ENCODE measurements at places on chromosomes 3 and 15.

- no peak for DNase-seq
These were observed 74.1 kb upstream of the CHD2 start for GRCh38 chr15:92825985-92826384.

DNA sequence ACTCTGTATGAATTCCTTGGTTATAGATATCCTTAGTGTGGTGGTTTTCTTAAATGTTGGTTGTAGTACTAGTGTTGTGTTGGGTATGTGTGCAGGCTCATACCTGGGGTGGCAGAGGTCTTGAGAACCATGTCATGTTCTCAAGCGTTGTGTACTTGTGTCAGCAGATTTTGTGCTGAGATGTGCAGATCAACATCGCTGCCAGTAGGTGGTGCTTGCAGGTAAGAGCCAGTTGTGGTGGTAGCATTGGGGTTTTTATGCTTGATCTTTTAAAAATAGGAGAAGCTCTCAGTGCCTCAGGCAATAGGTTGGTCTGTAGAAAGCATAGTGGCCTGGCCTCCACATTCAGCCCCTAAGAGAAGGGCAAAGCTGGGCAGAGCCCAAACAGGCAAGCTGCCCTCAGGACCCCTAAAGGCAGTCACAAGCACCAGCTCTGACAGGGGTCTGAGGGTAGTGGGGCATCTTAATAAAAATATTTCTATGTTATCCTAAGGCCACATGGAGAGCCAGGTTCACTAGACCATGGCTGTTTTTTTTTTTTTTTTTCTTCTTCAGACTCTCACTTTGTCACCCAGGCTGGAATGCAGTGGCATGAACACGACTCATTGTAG is 164.0 kb downstream of the IL20RB start:
- peak; percentile 49 for DNase-seq

DNA sequence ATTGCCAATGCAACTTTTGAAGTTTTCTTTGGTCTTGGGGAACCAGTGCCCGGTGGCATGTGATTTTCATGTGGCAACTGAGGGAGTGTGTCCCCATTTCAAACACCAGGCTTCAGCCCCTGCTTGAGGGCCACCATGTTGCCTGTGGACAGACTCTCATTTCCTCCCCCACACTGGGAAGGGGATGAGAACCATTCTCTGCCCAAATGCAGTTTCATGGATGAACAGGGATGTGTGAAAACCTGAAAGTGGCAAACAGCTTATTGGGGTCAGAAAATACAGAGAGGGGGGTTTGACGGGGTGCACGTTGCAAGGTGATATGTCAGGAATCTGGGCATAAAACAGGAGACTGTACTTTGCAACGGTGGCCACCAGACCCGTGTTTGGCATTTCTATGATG is 6.3 kb downstream of the FAM107A start:
- DNase-seq: no peak

GRCh38 chr3:121835465-121835801 is 424 bp downstream of the EAF2 start:
- DNase-seq: peak; percentile 38

DNA sequence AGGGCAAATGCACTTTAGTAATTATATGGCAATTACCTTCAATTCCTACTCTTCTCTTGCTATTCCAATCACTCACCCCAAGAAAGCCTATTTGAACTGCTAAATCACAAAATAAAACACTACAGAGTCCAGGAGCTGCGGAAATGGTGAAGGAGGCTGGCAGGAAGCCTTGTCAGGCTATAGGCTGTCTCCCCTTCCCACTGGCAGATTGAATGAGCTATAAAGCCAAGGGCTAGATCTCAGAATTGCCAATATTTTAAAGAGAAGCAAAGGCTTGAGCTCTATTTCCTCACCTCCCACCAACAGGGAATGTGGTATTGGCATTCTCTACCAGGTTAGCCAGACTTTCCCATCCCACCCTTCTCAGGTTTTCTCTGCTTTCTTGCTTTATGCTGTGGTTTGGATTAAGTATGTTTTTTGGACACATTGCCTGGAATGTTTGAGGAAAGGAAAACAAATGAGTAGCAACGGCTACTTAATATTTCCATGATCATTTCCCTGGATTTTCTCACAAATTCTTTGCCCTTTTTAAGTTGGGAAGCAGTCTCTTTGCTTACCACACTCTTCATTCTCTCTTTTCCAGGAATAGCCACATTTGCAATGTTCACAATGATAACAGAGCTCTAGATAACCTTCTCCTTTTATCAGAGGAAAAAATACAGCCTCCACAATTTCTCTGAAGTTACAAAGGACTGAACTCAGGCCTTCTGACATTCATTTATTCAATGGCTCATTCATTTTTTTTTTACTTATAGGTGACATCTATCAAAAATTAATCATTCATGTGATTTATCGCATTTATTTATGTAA is 1125.4 kb downstream of the ROBO1 start:
- peak; percentile 49 for DNase-seq

DNA sequence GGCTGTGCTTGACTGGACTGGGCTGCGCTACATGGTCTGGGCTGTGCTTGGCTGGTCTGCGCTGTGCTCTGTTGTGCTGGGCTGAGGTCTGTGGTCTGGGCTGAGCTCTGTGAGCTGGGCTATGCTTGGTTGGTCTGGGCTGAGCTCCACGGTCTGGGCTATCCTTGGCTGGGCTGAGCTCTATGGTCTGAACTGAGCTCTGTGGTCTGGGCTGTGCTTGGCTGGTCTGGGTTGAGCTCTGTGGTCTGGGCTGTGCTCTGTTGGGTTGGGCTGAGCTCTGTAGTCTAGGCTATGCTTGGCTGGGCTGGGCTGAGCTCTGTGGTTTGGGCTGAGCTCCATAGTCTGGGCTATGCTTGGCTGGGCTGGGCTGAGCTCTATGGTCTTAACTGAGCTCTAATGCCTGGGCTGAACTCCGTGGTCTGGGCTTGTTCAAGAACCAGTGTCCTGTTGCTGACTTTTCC is 92.0 kb downstream of the PLXNA1 start:
- peak; percentile 84 for DNase-seq

- no peak for DNase-seq
These were observed 26.1 kb upstream of the GFM1 start for GRCh38 chr3:158617982-158618875.

DNA sequence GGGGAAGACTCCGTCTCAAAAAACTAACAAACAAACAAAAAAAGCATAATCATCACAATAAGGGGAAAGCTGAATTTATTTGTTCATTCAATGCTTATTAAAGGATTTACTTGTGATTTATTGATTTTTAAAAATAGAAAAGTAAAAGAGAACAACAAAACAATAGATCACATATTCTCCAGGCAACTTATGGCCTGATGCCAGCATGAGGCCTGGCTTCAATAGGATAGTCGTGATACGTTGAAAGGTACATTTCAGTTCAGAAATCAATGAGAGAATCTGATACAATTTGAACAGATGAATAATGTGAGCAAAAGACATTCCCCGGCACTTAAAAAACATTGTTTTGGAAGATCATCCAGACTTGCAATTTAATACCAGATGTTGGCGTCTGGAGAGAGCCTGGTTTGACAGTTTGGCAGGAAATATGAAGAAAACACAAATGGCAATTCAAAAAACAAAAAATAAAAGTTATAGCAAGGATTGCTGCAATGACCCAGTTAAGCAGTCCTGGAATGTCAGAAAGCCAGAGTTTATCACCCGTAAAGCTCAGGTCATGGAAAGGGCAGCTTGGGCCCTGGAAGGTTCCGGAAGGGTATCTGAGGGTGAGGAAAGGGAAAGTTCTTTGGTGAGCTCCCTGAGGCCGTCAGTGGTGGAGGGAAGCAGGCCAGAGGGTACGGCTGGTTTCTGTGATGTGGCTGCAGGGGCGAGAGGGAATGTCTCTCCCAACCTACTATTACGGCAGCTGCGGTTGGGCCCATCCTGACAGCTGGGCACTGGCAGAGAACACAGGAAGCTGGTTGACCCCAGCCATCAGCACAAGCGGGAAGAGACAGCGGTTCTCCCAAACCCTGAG is 230.2 kb upstream of the HES1 start:
- DNase-seq: no peak

DNA sequence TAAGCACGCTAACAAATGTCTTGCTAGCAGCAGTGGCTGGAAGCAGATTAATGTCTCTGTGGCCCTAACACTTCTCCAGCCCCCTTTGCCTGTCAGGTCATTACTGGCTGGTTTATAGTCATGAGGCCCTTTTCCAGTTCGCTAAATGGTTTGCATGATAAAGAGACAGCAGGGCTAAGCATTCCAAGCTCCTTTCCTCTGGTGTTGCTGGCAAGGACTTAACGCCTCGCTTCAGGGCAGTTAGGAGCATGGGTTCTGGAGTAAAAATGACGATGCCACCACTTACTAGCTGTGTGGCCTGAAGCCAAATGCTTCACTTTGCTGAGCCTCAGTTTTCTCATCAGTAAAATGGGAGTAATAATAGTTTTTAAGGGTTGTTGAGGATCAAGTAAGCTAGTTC is 185.9 kb downstream of the MEGF11 start:
- no peak for DNase-seq

- DNase-seq: no peak
These were observed 24.3 kb upstream of the IL12A start for GRCh38 chr3:159964166-159964973.

DNA sequence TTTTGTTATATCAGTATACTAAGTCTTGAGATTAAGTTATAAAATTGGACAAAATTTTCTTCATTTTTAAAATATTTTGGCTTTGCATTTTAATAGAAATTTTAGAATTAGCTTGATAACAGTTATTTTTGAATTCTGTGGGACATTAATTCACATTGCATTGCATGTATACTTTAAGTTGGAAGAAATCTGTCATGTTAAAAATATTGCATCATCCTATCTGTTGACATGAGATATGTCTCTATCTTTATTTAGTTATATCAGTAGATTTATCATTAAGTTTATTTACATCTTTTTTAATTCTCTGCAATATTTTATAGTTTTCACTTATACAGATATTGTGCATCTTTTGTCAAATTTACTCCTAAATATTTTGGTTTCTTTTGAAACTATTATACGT is 904.6 kb upstream of the NR2F2 start:
- DNase-seq: no peak

- DNase-seq: no peak
These were observed 515.7 kb downstream of the NTRK3 start for GRCh38 chr15:87740655-87741344.

DNA sequence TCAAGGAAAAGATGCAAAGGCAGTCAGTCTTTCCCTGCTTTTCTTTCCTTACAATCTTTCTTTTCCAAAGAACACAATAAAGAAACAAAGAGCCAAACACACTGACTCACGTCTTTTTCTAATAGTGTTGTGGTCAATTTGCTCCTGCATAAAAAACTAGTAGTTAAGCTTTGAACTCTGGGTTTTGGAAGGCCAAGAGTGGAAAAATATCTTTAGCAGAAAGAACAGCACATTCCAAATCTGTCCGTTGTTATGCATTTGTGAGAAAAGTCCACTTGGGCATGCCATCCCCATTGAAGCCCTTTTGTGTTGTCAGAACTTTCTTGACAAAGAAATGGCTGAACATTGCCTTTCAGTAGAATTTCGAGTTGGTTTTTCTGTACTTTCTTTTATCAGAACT is 18.2 kb downstream of the COL8A1 start:
- DNase-seq: no peak

- DNase-seq: peak; percentile 24
These were observed 40.0 kb downstream of the FMN1 start for GRCh38 chr15:33154351-33155166.

DNA sequence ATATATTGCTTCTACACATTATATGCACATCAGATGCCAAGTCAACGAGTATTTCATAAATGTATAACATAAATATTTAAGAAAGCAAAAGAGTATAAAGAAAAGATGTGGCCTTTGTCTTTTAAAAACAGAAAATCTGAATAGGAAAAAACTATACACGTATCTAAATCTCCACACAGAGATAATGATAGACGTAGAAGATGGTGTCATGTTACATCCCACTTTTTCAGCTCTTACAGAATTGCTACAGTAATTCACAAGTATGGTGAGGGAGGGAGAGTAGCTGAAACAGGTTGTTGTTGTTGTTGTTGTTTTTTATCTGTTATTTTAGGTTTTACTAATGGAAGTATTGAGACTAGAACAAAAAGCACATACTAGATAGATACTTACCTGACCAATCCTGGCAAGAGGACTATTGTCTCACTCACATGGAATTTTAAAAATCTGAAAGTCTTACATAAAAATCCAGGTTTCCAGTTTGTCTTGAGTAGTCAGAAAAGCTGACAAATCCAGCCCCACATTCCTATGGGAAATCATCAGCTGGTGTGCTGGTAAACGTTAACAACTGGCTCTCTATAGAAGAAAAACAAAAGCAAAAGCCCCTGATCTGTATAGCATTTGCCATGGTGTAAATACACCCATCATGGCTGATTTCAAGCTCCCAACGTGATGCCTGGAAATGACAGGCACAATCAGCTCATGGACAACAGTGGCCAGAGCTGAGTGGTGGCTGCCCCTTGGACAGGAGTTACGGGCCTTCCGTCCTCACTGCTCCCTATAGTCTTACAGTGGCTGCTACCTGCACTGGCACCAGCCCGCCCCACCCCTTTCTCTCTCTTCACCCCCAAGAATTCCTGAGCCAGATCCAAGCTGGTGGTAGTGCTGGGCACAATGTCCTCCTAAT is 47.4 kb upstream of the VGLL4 start:
- DNase-seq: no peak

GRCh38 chr3:188853856-188854771 is 317.7 kb upstream of the TPRG1 start:
- no peak for DNase-seq

DNA sequence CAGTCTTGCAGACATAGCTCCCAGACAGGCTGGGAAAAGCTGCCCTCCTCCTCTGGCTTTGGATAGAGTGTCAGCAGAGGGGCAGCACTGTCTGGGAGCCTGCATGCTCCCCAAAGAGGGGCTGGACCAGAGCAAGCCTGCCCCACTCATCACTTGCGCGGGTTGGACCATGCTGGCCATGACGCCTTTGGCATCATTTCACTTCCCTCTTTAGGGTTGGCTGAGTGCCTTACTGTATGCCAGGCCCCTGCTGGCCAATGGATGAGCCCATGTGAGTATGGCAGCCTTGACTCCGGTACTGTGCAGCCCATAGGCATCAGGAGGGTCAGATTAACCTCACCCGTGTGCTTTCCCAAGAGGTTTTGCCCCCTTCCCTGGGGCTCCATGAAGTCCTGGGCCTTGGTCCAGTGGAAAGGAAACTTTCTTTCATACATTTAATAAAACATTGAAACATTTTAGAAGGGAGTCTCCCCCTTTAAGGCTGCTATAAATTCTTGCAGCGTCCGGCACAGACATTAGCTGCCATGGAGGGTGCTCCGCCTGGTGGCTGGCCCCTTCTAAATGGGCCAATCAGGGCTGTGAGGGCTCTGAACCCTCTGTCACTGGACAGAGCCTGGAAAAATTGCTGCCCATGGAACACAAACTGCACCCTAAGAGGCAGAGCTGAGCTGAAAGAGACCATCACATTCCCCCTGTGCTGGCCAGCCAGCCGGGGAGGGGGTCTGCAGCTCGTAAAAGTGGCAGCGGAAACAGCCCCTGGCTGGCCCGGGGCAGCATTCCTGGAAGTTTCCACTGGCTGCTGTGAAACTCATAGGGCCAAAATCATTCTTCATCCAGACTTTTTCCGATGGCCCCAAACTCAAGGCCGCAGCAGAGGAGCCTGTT is 20.8 kb upstream of the DUSP7 start:
- no peak for DNase-seq

DNA sequence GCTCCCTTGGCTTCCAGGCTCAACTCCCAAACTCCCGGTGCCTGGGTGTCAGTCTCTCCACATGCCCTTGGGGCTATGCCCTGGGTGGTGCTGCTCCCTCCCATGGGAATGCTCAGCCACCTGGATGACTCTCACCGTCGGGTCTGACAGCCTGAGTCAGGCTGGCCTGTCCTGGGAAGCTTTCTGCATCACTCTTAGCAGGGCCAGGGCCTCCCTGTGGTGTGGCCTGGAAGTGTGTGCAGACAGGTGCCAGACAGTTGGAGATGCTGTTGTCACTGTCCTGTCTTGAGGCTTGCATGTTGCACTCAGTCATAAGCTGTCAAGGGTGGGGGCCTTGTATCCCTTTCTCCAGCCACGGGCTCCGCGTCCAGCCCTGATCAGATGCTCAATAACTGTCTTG is 71.7 kb downstream of the GABRG3 start:
- no peak for DNase-seq
